Suppressor macrophage treated with lipopolysaccharide for 1 hour (primary cell): ENCODE measurements at places on chromosomes 7 and 10.

GRCh38 chr7:108684629-108685028, 115.0 kb downstream of the DNAJB9 start:
- no peak for DNase-seq

GRCh38 chr10:31990937-31991336, 62.3 kb upstream of the ARHGAP12 start:
- DNase-seq, result no peak

DNA sequence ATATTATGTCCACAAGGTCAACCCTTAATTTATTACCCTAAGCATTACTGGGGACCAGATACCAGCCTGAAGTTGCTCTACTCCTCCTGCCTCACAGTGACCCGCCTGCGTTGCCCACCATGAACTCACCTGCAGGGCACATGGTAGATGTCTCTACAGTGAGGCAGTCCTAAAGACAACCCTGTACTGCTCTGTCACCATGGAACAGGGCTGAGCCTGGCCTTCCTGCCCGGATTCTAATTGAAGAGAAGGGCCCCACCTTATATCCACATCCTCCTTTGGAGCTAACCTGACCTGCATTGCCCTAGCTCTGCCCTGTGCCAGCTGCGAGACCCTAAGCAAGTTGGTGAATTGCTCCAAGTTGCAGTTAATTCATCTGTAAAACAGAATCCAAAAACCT, 4.1 kb downstream of the SH3PXD2A start:
- DNase-seq, result no peak

DNA sequence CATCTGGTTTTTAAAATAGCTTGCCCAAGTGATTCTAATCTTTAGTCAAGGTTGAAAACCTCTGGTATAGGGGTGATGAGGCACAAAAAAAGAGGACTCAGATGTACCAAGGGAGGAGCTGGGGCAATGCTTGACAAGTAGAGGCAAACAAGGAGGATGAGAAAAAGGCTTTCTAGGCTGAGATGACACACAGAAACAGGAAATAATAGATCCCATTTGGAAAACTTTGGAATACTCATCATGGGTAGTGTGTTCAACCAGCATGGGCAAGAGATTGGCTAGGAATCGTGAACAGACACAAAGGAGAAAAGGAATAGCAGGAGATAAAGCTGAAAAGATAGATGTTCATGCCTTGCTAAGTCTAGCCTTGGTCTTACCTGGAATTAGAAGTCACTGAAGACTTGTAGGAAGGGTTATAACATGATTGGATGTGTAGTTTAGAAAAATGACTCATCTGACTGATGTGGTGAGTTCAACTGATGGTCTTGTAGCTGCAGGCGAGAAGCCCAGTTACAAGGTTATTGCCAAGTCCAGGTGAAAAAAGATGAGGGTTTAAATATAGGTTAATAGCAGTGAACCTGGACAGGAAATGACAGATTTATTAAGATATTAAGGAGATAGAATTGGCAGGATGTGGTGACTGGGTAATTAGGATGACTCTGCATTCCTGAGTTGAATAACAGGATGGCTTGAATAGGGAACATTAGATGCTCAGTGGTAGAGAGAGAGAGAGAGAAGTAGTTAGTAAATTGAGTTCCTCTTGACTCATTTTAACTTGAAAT, 214.0 kb upstream of the LRGUK start:
- no peak for DNase-seq

DNA sequence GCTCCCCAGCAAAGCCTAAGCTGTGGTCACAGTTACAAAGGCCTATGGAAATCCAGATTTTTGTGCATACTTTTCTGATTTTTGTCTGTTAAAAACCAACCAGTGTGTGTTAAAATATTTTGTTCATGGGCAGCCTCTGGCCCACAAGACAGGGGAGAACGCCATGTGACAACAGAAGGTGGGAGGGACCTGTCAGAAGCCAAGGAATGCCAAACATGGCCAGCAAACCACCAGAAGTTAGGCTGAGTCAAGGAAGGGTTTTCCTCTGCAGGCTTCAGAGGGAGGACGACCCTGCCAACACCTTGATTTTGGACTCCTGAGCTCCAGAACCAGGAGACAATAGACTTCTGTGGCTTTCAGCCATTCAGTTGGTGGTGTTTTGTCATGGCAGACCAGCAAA, 127.3 kb downstream of the CUL2 start:
- no peak for DNase-seq

- DNase-seq, result no peak
These were observed 102.3 kb downstream of the DNAJB6 start for GRCh38 chr7:157439149-157439548.

GRCh38 chr10:18194634-18195033, 54.4 kb downstream of the CACNB2 start:
- peak; percentile 6 for DNase-seq

DNA sequence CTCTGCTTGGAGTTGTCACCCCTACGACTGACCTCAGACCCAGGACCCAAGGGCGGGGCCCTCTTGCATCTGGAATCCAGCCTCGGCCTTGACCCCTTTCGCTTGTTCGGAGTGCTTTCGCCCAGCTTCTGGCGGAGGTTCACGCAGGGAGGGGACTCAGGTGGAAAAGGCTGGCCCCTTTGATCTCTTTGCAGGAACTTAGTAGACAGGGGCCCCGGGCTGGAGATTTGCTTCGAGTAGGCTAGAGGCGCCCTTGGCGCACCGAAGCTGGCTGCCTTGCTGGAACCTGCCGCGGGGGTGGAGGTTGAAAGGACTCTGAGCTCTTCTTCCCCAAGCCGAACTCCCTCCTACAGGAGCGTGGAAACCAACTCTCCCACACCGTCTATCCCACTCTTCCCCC, 255.1 kb downstream of the OTUD1 start:
- DNase-seq, result no peak

GRCh38 chr10:99673492-99673891, 14.2 kb downstream of the ENTPD7 start:
- no peak for DNase-seq

- peak; percentile 72 for DNase-seq
These were observed 25.4 kb downstream of the INSIG1 start for GRCh38 chr7:155323001-155323638.

DNA sequence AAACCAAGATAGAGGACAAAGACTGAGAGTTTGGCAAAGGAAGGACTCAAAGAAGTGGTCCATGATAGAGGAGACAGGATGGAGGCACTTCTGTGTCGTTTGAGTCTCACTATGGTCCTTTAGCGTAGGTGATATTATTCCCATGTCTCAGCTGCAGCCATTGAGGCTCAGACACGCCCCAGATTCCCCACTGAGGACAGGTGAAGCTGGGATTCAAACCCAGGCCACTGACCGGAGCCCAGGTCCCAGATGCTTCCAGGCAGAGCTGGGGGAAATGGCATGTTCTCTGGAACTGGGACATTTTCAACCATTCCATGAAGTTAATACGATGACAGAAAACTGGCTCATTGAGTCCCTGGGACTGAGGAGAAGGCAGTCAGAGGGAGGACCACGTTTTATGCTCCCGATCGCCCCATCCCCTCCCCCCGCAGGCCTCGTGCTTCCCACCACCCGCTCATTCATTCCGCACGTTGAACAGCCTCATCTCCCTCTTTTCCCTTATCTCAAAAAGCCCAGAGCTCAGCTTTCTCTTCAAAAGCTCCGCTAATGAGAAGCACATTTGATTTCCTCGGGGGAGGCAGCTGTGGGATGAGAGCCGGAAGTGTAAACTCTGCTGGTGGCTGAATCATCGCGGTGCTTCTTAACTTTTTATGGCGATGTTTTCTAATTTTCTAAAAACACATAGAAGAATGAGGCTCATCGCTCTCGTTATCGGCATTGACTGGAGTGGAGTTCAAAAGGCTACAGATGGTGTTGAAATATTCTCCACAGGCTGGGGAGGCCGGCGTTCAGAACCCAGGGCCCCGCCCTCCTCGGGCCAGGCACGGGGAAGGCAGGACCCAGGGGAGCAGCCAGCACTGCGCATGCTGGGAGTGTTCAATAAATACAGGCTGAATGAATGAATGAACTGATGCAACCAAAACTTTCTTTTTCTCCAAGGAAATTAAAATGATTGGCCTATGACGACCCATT, 64.0 kb downstream of the OAT start:
- peak; percentile 69 for DNase-seq

- DNase-seq, result no peak
These were observed 6.4 kb upstream of the PON2 start for GRCh38 chr7:95441042-95441823.

DNA sequence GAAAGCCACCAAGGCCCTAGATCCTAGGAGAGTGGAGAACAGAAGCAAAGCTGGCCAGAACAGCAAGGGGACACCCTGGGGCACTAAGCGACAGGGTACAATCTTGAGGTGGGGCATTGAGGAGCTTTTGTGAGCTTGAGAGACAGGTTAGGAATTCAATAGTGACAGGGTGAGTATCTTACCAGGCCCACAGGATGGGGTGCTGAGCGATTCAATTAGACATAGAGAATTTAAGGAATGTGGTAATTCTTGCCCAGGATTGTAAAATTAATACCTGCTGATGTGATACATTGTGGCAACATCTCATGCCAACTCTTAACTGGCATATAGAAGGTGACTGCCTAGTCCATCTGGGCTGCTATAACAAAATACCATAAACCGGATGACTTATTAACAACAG, 14.0 kb downstream of the RBP3 start:
- no peak for DNase-seq

DNA sequence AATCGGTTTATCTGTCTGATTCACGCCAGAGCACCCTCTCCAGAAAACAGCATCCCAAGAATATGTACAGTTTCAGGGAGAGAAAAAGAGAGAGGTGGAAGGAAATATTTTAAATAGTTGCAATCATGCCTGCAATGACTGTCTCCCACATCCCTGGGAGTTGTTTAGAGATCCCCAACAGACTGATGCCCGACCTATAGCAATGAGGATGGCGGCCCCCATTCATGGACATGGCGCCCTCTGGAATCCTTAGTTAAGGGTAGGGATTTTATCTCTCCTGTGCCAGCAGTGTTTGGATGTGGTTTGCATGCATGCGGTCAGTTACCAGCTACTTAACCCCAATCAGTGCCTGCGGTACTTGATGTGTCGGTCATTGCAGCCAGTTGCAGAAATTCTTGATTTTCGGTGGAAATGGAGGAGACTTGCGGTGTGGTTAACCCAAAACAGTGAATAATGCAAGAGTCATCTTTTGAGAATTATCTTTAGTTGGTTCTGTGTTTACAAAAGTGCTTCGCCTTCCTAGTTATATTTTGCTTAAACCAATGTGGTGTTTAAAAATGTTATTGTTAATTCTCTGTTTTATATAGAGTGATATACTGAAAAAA, 186.0 kb upstream of the TCF7L2 start:
- no peak for DNase-seq

- no peak for DNase-seq
These were observed 29.5 kb downstream of the LRRC17 start for GRCh38 chr7:102942181-102942866.

GRCh38 chr10:43596546-43596945, 9.7 kb upstream of the ZNF485 start:
- DNase-seq, result peak; percentile 31

GRCh38 chr10:63227207-63227895, 94.2 kb downstream of the NRBF2 start:
- no peak for DNase-seq

GRCh38 chr10:115091161-115091560, 2.0 kb upstream of the ATRNL1 start:
- DNase-seq, result no peak
